Omental fat pad (tissue), 4 donors: ENCODE measurements at places on chromosomes 1 and 21. TPM values are rescaled to one million over a fixed set of nuclear protein-coding genes. Genes with fewer than 3 reads are reported as not detected.

Gene ADAMTS5
- total RNA-seq: 28.4 TPM

Gene LINGO4
- total RNA-seq: not detected

Gene CYP4B1
- 344 TPM for total RNA-seq

Gene TRIM67
- 0.32 TPM for total RNA-seq

Gene TGFBR3
- 220 TPM for total RNA-seq

Gene ASPM
- 0.25 TPM for total RNA-seq

Gene KCNA2
- 2.5 TPM for total RNA-seq

Gene LCE3D
- not detected for total RNA-seq

Gene A3GALT2
- total RNA-seq: not detected

Gene NPHS2
- not detected for total RNA-seq

Gene NBPF19
- total RNA-seq: 28.1 TPM

Gene LCE2A
- not detected for total RNA-seq

Gene OR2T29
- not detected for total RNA-seq

Gene ETV3L
- not detected for total RNA-seq

Gene CADM3
- total RNA-seq: 12.9 TPM

Gene GSTM2
- 60.1 TPM for total RNA-seq

Gene OPTC
- not detected for total RNA-seq

Gene TRAF3IP3
- total RNA-seq: 2.5 TPM

Gene RCAN1
- 65.0 TPM for total RNA-seq

Gene OR14K1
- 0.82 TPM for total RNA-seq

Gene HAO2
- total RNA-seq: not detected
